Thymus (tissue), 14 donors: ENCODE measurements at places on chromosomes 6 and 20. TPM values are rescaled to one million over a fixed set of nuclear protein-coding genes. Genes with fewer than 3 reads are reported as not detected.

The QKI gene
- polyA plus RNA-seq, result 23.5 TPM

The SPATS1 gene
- polyA plus RNA-seq, result 0.09 TPM

The FRK gene
- polyA plus RNA-seq, result 0.98 TPM

The NUP43 gene
- polyA plus RNA-seq, result 20.6 TPM

The PLCB4 gene
- 4.8 TPM for polyA plus RNA-seq

The PTPRT gene
- 2.4 TPM for polyA plus RNA-seq
